ENCODE measurements at places on chromosomes 11 and 22.
A peak's percentile ranks its signal among the peaks of the same experiment; 100 is the strongest.

- DNase-seq, result no peak
These were observed 326.3 kb downstream of the FAT3 start for GRCh38 chr11:92550871-92551270.

GRCh38 chr22:36175892-36176291, 15.3 kb upstream of the APOL3 start:
- no peak for DNase-seq

GRCh38 chr22:28639321-28639720, 40.3 kb downstream of the TTC28 start:
- DNase-seq, result no peak

GRCh38 chr11:65927904-65928397, 8.7 kb downstream of the DRAP1 start:
- no peak for DNase-seq

DNA sequence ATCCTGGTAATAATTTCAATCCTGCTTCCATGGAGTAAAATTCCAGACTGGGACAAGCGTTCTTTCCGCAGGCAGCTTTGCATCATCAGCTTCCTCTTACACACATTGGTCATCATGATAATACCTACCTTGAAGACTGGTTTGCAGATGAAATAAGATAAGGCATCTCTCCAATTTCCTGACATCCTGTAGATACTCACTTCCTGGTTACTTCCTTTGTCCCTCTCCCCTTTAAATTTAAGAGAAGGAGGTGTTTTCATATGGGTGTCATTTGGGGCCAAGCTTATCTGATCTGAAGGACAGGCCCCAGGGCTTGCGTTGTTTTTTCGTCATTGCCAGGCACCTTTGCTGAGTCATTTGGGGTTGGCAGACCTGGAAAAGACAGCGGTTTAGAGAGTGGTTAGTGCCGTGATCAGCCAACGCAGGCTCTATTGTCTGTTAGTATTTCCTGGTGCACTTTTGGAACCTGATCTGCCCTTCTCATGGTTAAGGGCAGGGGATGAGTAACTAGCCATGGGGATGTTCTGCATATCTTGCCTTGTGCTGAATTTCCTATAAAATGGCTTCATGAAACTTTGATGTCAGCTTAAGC, 24.1 kb downstream of the GRAMD1B start:
- peak; percentile 85 for DNase-seq

DNA sequence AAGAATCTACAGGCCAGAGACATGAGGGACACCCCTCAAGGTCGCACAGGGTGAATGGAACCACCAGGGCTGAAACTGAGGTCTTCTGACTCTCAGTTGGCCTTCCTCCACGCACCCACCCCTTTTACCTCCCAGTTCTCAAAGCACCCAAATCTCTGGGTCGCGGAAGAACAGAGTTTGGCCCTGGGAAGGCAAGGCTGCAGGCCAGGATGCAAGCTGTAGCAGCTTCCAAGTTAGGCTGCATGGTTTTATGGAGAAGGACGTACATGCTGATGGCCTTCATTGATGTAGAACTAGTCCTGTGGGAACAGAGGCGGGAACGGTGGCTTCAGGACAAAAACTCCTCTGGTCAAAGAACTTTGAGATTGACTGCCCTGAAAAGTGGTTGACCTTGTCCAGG, 143.5 kb upstream of the B3GAT1 start:
- no peak for DNase-seq

- peak; percentile 93 for DNase-seq
These were observed at the start of gene PIK3IP1 for GRCh38 chr22:31292236-31292989. Gene PIK3IP1 (minus strand): TSS chr22:31292488. CDS start chr22:31292344, 144 bp downstream.

- DNase-seq, result no peak
These were observed 271.8 kb upstream of the MTNR1B start for GRCh38 chr11:92697461-92698312.

GRCh38 chr22:36565686-36566085, 36.7 kb upstream of the EIF3D start:
- DNase-seq, result peak; percentile 24

DNA sequence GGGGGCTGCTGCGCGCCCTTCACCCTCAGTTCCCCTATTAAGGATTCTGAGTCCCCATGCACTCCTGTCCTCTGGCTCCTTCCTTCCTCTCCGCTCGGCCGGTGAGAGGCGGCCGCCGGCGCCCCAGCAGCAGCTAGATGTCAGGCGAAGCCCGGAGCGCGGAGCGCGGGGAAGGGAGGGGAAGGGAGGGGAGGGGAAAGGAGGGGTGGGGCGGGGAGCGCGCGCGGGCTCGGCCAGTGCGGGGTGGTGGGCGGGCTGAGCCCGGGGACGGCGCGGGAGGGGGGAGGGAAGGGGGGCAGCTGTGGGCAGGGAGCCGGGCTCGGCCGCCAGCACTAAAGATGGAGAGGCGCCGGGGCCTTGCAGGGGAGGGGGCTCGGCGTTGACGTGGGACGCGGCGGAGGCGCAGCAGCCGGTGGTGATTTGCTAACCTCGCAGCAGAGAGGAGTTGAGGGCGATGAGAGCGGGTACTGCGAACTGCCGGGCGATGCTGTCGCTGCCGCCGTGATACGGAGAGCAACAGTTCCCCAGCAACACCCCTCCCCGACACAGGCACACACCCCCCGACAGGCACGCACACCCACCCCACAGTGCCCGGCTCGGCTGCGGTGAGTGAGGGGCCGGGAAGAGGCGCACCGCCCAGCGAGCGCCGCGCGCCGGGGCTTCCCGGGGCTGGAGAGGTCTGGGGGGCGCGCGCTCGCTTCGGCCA, at the start of gene ZBTB16:
TSS of gene ZBTB16 (plus strand) at position 434 of the 706 bp plus-strand sequence. CDS start 3,590 bp downstream, outside the sequence.
- DNase-seq, result peak; percentile 95

Data from cardiac fibroblast (primary cell).